GM12892 (cell line): ENCODE measurements at places on chromosomes 6 and 20.

- DNase-seq, result no peak
Measured at GRCh38 chr6:39923394-39923793, 10.9 kb downstream of the MOCS1 start.

DNA sequence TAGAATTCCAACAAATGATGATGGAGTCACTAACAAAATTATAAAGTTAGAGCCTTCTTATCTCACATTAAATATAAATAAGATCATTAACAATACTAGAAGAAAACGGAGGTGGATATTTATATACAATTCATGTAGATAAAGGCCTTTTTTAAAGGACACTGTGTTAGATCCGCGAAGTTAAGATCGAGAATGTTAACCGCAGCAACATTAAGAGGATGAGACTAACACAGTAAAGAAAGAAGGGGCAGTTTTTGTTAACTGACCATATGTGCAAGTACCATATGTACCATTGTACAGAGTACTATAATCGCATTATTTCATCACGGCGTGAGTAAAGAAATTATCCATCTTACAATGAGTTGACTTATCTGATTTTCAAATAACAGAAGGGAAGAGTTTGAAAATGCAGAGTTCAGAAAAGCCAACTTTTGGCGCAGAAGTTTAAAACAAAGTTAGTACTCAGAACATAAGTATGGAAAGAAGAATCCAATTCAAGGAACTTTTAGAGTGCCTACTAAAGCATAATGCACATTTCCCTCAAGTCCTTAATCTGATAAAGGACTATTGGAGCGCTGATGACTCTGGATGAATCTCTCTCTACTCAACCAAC, 1.4 kb downstream of the FBXL4 start:
- DNase-seq, result no peak

DNA sequence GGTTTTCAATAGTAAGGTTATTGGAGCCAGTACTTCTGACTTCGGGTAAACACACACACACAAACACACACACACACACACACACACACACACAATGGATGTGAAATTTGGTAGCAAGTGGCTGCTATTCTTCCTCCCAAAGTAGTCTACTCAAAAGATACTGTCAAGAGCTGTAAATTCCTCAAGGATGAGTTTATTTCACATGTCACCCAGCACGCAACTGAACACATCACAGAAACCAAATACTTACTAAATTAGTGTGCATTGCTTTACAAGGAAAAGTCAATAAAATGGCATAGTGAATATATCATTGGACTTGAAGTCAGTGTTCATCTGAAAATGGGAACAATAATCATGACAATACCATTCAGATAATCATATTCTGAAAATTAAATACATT, 32.9 kb downstream of the MMUT start:
- no peak for DNase-seq

GRCh38 chr6:48098923-48099322, 12.1 kb downstream of the PTCHD4 start:
- no peak for DNase-seq

GRCh38 chr6:4017058-4017739, 61.7 kb downstream of the FAM217A start:
- DNase-seq, result no peak
